Sigmoid colon (tissue), 7 donors: ENCODE measurements at places on chromosomes 16 and 17.

DNA sequence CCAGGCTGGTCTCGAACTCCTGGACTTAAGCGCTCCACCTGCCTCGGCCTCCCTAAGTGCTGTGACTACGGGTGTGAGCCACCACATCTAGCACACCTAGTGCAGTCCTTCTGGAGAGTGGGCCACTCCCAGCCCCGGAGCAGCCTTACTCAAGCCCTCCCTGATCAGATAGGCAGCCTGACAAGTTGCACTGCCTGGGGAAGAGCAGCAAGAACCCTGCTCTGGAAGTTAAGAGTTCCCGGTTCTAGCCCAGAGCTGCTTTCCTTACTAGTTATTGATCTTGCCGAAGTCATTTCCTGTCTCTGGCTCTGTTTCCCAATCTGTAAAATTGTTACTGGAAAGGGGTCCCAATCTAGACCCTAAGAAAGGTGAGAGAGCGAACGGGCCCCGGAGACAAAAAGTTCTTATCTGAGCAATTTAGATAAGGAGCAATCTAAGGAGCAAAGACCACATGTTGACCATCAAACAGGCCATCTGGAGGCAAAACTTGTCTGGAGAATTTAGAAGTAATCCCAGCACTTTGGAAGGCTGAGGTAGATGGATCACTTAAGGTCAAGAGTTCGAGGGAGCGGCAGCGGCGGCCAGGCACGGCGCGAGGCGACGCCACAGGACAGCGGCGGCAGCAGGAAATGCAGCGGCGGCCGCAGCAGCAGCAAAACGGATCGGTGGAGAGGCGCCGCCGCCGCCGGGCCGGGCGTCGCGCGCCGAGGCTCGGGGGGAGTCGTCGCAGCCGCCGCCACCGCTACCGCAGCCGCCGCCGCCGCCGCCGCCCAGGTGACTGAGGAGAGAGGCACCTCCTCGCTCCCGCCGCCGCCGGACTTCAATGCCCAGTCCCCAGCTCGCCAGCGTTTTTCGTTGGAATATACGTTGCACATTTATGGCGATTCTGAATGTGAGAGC is 4.3 kb upstream of the NAGLU start:
- DNase-seq, result peak; percentile 83

GRCh38 chr17:5485270-5486205 is at the start of gene DERL2:
Gene DERL2 (minus strand): TSS chr17:5486178. CDS start chr17:5486161, 17 bp downstream.
- DNase-seq, result no peak

DNA sequence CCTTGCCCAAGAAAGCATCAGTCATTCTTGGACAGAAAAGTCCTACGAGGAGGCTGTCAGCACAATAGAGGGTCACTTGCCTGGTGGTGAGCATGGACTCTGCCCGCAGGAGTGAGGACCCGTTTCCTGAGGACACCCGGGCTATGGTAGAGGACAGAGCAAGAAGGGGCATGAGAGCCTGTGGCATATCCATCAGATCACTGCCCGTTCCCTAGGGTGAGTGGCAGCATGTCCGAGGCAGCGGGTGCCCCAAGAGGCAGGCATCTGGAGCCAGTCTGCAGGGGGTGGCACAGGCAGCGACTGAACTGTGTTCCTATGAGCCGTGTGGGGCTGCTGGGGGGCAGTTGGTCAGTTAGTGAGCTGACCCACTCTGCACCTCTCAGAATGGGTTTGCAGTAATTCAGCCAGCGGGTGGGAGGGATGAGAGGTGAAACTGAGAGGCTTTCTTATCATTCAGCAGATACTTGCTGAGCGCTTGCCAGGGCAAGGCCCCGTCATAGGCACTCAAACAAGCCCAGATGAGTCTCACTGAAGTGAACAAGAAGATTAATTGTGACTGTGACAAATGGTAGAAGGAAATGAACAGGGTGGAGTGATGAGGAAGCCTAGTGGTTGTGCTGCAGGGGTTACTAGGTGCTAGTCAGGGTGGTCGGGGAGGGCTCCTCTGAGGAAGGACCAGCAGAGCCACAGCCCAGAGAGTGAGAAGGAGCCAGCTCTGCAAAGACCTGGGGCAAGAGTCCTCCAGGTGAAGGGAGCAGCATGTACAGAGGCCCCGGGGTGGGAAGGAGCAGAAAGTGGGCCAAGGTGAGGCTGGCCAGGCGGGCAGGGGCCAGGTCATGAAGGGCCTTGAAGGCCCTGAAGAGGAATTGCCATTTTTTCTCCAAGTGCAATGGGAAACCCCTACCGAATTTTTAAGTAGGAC is 87.9 kb downstream of the CLEC16A start:
- no peak for DNase-seq

- no peak for DNase-seq
Measured at GRCh38 chr17:10992106-10992880, 154.4 kb upstream of the PIRT start.

DNA sequence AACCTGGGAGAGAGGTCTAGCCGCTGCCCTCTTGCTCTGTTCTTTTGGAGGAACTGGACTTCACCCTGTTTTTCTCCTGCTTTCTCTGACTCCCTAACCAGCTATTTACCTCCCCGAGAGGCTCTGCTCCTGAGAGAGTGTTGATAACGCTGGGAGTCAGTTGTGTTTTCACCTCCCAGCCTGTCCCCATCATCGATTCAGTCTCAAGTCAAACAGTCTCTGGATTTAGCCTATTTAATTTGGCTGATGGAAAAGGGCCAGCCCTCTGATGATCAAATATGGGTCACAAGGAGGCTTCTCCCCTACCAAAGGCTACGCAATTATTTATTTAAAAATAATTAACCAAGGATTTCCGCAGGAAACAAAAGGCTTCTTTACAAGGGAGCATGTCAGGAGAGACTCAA is 31.8 kb downstream of the HNF1B start:
- no peak for DNase-seq

DNA sequence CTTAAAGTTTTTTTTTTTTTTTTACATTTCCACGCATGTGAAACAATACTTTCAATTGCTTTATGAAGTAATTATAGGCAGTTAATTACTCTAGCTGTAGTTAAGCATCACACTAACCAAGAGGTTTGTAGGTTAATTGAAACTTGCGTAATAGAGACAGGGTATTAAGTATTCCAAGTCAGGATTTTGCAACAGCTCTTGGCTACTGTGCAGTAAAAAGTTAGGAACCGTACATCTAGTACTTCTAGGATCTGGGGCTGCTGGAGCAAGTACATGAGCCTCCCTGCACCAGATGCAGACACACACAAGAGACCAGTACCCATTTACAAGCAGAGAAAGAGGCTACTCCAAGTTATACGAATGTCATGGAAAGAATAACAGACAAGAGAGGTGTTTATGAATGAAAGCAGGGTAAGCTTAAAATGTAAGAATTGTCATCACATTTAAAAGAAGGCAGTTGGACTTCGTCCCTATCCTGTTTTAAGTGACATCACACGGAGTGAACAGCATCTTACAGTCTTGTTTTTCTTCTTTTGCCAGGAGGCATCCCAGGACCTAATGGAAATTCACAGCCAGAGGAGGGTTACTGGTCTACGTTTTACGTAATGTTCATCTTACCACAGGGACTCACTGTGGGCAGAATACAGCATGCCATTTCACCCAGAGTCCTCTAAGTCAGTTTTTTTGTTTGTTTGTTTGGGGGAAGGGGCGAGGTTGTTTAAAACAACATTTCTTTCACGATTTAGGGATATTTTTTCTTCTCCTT is 379.6 kb upstream of the PSMD7 start:
- DNase-seq, result peak; percentile 73

DNA sequence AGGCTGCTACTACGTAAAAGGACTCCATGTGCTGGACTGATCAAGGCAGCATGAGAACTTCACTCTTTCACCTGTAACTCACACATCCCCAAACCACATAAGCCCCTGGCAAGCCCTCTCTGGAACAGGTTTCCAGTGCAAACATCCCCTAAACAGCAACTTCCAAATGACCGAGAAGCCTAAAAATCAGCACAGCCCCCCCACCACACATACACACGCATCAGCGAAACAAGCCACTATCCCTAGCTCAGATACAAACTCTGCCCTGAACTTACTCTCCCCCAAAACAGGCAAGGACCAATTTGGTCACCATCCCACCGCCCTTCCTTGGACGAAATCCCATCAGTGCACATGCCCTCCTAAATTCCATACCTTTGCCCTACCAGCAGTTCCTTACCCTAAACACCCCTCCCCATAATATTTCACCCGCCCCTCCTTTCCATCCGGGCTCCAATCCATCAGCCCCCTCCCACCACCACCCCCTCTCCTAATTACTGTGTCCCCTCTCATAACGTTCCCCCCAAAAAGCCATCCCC is 735 bp downstream of the LSM12 start:
- no peak for DNase-seq

GRCh38 chr17:70677783-70678647 is 508.7 kb downstream of the KCNJ2 start:
- no peak for DNase-seq

DNA sequence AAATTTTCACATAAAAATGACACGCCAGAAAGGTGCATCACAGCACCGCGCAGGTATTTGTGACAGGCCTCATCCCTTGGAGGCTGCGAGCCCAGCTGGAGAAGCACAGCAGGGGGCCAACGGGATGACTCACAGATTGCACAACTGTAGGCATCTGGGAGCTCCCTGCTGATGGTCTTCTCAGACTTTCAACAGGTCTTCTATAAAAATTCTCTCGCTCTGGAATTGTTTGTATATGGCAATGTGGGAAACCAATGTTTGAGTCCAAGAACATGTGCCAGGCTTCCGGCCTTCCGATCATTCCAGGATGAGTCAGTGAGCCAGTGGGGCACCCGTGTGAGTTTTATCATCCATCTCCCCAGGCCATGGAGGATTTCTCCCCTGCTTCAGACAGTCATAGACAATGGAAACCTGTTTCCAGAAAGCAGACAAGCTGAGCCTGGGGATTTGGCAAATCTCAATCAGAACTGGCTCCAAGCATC is 24.1 kb upstream of the ADORA2B start:
- DNase-seq, result peak; percentile 92

- DNase-seq, result no peak
Measured at GRCh38 chr17:74369221-74369620, 1.9 kb downstream of the GPR142 start.

- no peak for DNase-seq
Measured at GRCh38 chr17:1362964-1363363, 37.1 kb downstream of the YWHAE start.

GRCh38 chr17:4973256-4974114 is 5.9 kb upstream of the SPAG7 start:
- DNase-seq, result peak; percentile 68

DNA sequence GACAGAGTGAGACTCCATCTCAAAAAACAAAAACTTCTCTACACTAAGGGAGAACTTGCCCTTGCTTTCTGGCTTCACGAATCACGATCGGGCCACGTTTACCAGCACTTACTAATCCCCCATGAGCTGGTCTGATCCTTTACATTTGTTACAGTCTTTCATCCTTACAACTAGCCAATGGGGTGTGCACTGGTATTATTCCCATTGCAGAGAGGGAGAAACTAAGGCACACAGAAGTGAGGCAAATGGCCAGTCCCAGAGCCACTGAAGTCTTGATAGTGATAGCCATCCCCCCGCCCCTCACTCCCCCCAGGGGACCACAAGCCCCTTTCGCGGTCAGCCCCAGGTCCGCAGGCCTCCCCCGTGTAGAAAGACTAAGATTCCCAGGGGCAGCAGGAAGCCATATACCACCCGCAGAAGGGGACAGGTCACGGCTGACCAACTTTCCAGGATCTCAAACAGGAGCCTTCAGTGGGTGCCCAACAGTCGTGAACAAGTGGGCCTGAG is 868 bp downstream of the NATD1 start:
- DNase-seq, result no peak

- peak; percentile 71 for DNase-seq
Measured at GRCh38 chr17:40433551-40434415, 9.5 kb upstream of the IGFBP4 start.

DNA sequence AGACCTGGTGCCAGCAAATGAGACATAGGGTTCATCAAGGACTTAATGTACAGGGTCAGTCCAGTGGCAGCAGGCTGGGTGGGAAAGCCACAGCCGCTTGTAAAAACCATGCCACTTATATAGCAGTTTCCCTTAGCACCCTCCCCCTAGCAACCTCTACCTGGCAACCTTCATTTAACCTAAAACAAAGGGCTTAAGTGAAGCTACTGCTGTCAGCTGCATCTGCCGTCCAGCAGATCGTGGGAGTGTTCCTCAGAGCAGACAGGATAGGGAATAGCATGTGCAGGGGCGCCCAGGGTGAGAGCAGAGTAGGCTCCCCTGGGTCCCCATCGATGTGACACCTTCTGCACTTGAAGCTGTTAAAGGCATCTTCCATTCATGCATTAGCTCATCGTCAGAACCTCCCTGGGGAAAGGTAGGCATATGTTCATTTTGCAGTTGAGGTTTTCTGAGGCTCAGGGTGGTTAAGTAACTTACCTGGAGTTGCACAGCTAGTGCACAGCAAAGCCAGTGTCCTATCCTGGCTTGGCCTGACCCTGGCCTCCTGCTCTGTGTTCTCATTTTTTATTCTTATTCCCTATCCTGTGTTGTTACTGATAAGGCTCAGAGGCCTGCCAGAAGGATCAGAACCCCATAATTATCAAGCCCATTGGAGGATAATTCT is 112.5 kb downstream of the SOCS1 start:
- no peak for DNase-seq

GRCh38 chr16:54817432-54817831 is 113.2 kb upstream of the IRX5 start:
- DNase-seq, result no peak

- DNase-seq, result no peak
Measured at GRCh38 chr17:9677411-9677810, 32.1 kb downstream of the USP43 start.

DNA sequence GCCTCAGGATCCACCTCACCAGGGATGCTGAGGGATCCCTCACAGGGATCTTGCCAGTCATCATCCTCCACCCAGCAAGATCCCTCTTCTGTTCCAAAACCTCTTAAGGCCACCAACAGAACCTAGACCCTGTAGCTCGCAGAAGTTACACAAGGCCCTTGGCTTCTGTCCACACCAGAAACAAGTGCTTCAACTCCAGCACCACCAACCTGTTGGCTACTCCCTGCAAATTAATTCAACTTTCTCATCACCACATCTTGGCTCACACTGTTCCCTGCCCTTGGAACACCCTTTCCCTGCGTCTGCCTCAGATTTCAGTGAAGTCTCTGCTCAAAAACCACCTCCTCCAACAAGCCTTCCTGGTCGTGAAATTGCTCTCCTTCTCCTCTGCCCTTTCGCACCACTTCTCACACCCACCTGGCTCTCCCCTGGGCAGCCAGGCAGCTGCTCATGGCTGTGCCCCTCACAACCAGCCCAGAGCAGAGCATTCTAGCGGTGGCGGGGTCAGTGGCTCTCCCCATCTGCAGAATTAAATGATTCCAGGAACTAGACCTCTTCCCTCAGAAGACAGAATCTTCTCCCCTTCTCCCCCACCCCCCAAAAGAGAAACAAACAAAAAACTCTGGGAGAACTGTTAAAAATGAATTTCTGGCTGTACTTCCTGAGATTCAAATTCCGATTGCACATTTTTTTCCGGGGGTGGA is 1.8 kb downstream of the PLLP start:
- peak; percentile 26 for DNase-seq

- DNase-seq, result peak; percentile 68
Measured at GRCh38 chr17:2695961-2696760, 15.4 kb downstream of the CLUH start.
